ENCODE measurements at places on chromosomes 13 and 19. TPM values are rescaled to one million over a fixed set of nuclear protein-coding genes. Genes with fewer than 3 reads are reported as not detected.

PODNL1 gene
- total RNA-seq, result 0.72 TPM

STARD13 gene
- total RNA-seq, result 12.9 TPM

DNA sequence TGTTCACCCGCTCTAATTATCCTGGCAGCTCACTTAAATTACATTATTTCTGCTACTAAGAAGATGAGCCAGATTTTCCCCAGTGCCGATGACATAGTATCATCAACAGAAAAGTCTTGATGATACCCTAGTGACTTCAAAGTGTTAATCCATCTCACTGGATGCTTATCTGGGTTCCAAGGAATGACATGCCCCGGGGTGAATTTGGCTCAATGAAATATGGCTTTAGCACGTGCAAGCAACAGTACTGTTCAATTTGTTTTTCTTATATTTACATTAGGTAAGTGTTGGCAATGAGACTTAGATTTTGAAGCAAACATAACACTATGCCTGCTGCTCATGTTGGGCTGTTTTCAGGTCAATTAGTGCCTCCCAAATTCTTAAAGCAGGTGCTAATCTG lies 548.2 kb upstream of the SLITRK1 start:
- no peak for DNase-seq
- H3K4me1 ChIP-seq, result no peaks in the 10 kb centered on the region
- no peak overlapping the region for H3K27ac ChIP-seq
- H3K36me3 ChIP-seq, result no peaks in the 10 kb centered on the region

DNA sequence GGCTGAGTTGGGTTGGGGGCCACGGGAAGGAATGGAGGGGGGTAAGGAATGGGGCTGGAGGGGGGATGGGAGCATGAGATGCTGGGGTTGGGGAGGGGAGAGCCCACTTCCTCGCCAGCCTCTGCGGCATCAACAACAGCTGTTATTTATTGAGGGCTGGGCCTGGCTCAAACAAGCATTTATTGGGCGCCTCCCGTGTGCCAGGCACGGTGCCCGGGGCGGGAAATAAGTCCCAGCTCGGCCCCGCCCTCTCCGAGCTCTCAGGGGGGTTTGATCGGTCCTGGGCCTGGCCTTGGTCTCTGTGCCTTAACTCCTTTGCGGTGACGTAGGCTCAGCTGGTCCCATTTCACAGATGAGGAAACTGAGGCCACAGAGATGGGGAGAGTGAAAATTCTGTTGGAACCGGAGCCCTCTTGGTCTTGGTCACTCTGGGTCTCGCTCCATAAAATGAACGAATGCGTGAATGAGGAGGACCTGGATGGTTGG lies 919 bp upstream of the ADAMTS10 start:
- H3K4me1 ChIP-seq, result no peaks in the 10 kb centered on the region
- H3K4me3 ChIP-seq, result no peak overlapping the region
- H3K36me3 ChIP-seq, result no peaks in the 10 kb centered on the region
- DNase-seq, result no peak

DNA sequence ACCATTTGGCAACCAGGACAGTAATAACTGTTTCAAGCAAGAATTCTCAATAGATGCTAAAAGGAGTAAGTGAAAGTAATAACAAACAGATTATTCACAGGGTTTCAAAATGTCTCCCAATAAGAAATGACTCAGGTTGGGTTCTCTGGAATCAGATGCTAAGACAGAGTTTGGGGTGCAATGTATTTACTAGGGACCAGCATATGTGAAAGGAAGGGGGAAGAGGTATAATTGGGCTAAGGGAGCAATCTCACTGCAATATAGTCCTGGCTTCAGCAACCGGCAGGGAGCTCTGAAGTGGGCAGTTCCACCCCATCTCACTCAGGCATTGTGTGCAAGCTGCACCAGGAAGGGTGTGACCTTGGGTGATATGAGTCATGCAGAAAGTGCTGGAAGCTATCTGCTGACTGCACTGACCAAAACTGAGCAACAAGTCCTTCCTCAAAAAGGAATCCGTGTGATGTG lies 23.4 kb downstream of the ZDHHC20 start:
- H3K27ac ChIP-seq, result no peak overlapping the region
- no peaks in the 10 kb centered on the region for H3K27me3 ChIP-seq
- H3K36me3 ChIP-seq, result no peaks in the 10 kb centered on the region
- DNase-seq, result peak; percentile 7

- H3K4me3 ChIP-seq, result no peak overlapping the region
- no peak for DNase-seq
- no peaks in the 10 kb centered on the region for H3K36me3 ChIP-seq
- H3K27me3 ChIP-seq, result no peaks in the 10 kb centered on the region
Observed at GRCh38 chr13:43364210-43365038, 341.0 kb downstream of the DNAJC15 start.

DNA sequence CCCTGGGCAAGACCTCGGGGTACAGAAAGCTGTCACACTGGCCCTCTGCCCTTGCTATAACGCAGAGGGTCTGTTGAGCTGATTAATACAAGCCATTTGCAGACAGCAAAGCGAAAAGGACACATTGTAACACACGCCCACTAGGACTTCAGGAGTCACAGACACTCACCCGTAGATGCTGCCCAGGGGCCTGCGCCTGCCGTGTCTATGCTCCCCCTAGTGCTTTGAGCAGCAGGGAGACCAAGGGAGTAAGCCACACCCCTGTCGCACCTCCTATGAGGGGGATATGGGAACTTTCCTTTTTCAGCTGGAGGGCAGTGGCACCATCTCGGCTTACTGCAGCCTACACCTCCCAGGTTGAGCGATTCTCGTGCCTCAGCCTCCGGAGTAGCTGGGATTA lies 1930.2 kb downstream of the OLFM4 start:
- no peaks in the 10 kb centered on the region for H3K36me3 ChIP-seq
- H3K27ac ChIP-seq, result no peak overlapping the region
- no peak for DNase-seq
- no peaks in the 10 kb centered on the region for H3K27me3 ChIP-seq

DNA sequence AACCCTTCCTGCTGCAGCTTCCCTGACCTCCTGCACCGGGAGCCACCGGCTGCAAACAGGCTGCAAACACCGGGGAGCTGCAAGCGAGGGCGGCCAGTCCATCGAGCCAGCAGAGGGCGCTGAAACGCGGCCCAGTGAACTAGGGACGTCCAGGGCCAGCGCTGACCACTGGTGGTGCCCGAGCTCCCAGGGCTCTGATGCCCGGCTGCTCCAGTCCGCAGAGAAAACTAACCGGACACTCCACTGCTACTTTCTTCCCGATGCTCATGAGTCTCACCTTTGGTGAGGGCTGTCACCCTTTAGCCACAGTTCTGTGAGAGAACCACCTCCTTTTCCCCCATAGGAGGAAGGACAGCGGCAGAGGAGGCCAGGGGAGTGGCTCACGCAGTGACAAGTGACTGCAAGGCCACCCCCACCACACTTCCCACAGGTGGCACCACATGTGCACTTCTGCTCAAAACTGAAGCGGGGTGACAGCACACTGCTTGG lies 82.8 kb upstream of the MTIF3 start:
- H3K36me3 ChIP-seq, result no peaks in the 10 kb centered on the region
- peak; percentile 72 for DNase-seq
- no peaks in the 10 kb centered on the region for H3K27me3 ChIP-seq
- H3K4me3 ChIP-seq, result no peak overlapping the region

DNA sequence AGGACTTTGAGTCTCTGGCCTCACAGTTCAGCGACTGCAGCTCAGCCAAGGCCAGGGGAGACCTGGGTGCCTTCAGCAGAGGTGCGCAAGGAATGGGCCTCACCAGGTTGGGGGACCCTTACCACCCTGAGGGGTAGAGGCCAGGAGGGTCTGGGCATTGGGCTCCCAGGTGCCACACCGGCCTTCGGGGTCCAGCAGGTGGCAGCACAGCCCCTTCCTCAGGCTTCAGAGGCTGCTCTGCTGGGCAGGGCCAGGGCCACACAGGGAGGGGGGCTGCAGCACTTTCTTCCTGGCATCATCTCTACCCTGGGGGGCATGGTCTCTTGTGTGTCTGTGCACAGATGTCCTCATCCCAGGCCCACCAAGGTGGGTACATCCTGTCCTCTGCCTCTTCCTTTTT lies 12.9 kb downstream of the PIN1 start:
- H3K27ac ChIP-seq, result no peak overlapping the region
- H3K4me3 ChIP-seq, result no peak overlapping the region
- no peaks in the 10 kb centered on the region for H3K36me3 ChIP-seq
- peak; percentile 63 for DNase-seq
- no peaks in the 10 kb centered on the region for H3K4me1 ChIP-seq
- no peaks in the 10 kb centered on the region for H3K27me3 ChIP-seq

DNA sequence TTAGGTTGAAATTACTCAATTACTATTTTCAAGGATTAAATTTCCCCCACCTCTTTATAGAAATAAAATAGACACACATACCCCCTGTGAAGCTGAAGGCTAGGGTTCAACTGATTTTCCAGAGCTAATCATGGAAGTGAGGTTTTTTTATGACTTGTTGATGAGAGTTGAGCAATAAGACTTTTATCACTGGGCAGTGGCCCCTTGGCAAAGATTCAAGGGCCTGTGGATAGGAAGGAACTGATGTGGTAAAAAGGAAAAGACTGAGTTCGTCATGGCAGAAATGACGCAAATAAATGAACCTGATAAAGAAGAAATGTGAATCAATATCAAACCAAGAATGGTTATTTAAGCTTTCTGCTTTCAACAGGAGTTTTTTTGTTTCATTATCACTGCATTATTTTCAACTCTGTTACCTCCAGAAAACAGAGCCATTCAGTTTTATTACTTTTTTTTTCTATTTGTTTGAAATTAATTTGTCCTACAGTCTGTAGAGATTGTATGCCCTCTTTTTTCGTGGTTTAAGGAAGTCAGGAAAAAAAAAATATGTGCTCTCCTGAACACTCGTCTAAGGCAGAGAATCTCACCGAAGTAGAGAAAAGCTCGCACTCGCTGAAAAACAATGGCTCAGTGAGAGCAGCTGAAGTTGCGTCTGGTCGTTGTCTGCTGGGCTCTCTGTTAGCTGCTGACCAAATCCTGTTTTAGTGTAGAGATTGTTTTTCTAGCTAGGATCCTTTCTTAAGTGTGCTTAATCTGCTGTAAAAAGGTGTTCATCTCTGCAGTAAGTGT lies 38.9 kb downstream of the STOML3 start:
- no peak for DNase-seq
- no peaks in the 10 kb centered on the region for H3K36me3 ChIP-seq
- no peak overlapping the region for H3K27ac ChIP-seq
- no peaks in the 10 kb centered on the region for H3K27me3 ChIP-seq

- no peak overlapping the region for H3K27ac ChIP-seq
- H3K4me3 ChIP-seq, result no peak overlapping the region
- H3K36me3 ChIP-seq, result no peaks in the 10 kb centered on the region
- peak; percentile 86 for DNase-seq
Observed at GRCh38 chr13:110263888-110264287, 43.1 kb downstream of the COL4A1 start.

DNA sequence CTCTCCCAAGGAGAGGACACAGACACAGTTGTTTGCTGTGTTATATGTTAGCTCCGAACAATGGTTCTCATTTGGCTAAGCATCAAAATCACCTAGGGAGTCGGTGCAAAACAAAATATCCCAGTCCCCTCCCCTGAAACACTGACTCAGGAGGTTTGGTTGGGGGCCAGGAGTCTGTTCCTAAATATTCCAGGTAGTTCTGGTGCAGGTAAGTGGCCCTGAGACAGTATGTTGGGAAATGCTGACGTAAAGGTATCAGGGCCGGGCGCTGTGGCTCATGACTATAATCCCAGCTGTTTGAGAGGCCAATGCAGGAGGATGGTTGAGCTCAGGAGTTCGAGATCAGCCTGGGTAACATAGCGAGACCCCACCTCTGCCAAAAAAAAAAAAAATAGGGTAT lies 2.3 kb upstream of the MAP2K7 start:
- no peaks in the 10 kb centered on the region for H3K27me3 ChIP-seq
- DNase-seq, result no peak
- H3K27ac ChIP-seq, result no peak overlapping the region
- peaks cover 2% of the 10 kb centered on the region for H3K36me3 ChIP-seq
- H3K4me1 ChIP-seq, result peaks cover 12% of the 10 kb centered on the region

DNA sequence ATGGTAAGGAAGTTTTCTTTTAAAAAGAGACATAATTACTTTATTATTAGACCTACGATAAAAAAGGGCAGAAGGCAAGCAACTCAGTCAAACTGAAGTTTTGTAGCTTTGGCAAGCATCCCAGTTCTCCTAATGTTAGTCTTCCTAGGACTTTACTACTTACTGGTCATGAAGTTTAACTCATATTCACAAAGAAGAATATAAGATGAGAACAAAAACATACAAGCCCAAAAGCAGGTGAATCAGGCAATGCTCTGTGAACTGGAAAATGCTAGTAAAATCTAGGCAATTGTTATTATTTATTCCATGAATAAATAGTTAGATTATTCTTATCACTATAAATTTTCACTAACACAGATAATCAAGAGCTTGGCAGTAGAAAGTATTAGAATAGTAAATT lies 85.0 kb downstream of the MIPEP start:
- no peak overlapping the region for H3K27ac ChIP-seq
- DNase-seq, result no peak
- no peaks in the 10 kb centered on the region for H3K27me3 ChIP-seq

- H3K27me3 ChIP-seq, result no peaks in the 10 kb centered on the region
- H3K36me3 ChIP-seq, result no peaks in the 10 kb centered on the region
- H3K4me1 ChIP-seq, result peaks cover 42% of the 10 kb centered on the region
- no peak for DNase-seq
- no peak overlapping the region for H3K27ac ChIP-seq
Observed at GRCh38 chr13:77537289-77537919, 1.9 kb downstream of the SCEL start.

Data from Caco-2 (cell line).